ENCODE measurements at places on chromosomes 1 and 21.

- DNase-seq: no peak
Observed at GRCh38 chr1:228241259-228241658, 33.4 kb downstream of the OBSCN start.

DNA sequence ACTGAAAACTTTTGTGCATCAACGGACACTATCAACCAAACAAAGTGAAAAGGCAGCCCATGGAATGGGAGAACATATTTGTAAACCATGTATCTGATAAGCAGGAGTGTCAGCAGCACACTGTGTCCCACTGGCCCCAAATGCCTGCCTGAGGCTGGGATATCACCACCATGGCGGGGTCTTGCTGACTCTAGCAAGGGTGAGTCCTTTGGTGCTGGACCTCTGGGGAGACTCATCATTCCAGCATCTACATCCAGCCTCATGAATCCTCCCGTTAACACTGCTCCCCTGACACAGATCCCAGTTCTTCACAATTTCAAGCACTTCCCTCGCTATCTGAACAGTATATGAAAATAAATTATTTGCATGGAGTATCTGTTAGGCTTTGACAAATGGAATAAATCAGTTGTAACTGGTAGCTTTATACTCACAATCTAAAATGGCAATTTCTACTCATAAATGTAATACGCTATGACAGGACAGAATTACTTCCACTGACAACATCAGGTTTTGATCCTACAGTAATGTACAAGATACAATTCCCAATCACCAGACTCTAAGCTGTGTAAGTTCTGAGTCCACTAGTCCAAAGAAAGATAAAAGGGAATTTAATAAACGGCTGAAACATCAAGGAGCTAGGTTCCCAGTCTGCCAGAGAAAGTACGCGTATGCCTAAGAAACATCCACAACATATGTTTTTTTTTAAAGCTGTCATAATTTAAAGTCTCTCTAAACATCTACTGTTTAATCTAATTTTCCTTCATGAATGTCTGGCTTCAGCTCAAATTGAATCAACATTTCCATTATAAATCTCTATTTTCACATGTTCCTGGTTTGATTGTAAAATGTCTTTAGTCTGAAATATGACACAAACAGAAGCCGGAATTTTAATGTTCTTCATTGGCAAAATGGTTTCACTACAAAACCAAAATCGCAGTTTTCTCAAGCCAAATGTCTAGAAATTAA lies 95.1 kb downstream of the SIPA1L2 start:
- no peak for DNase-seq

DNA sequence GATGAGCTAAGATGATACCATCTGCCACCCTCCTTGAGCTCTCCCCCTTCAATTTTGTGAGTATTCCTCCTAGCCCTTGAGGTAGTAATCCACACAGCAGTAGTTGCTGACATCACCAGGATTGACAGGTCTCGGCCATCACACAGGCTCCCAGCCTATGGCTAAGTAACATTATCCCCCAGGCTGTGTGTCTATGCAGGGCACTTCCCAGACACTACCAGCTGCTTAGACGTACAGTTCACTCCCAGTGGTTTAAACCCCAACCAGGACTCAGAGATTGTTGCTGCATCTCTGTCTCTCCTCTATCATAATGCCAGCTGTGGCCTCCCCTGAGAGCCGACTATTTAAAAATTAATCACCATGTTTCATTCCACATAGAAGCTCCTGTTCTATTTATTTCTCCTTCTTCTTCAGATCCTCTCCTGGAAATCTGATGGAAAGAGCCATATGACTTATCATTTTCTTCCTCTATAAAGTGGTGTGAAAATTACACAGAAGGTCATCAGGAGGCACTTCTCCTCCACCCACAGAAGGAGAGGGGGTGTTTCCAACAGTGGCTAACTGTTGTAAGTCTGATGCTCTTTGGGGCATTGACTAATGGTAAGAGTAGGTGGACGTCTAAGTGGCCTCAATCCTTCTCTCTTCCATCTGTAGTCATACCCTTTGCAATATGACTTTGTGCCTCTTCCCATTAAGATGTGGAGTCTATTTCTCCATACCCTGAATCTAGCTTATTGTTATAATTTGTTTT lies 396.3 kb downstream of the SETD4 start:
- no peak for DNase-seq

- no peak for DNase-seq
Observed at GRCh38 chr1:90719330-90720144, 2.4 kb upstream of the BARHL2 start.

DNA sequence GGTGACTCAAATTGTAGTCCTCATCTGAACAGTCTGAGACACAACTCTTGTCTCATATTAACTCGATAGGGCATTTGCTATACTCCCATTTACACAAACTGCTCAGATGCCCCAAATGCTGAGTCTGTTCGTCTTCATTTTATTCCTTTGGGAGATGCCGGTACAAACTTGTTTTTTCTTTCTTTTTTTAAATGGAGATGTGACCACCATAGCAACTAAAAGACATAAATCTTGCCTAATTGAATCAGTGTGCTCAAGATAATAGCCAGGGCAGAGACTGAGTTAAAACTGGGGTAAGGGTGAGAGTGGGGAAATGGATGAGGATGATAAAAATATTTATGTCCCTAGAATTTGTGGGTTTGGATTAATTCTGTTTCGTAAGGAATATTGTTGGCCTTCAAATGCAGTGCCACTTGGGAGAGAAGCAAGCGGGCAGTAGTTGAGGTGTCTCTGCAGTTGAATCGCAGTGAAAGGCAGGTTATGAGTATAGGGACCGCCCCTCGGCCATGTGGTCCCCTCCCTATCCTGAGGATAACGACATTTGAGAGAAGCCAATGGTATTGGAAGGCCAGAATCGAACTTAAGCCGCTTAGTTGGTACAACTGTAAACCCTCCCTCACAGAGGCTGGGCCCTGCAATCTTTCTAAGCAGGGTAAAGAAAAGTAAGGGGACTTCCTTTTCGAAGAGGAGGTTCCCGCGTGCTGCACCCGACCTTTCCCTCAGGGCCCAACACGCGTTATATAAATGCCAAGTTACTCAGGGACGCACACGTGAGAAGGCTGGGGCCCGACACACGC lies 859 bp upstream of the LRRC8B start:
- peak; percentile 65 for DNase-seq

DNA sequence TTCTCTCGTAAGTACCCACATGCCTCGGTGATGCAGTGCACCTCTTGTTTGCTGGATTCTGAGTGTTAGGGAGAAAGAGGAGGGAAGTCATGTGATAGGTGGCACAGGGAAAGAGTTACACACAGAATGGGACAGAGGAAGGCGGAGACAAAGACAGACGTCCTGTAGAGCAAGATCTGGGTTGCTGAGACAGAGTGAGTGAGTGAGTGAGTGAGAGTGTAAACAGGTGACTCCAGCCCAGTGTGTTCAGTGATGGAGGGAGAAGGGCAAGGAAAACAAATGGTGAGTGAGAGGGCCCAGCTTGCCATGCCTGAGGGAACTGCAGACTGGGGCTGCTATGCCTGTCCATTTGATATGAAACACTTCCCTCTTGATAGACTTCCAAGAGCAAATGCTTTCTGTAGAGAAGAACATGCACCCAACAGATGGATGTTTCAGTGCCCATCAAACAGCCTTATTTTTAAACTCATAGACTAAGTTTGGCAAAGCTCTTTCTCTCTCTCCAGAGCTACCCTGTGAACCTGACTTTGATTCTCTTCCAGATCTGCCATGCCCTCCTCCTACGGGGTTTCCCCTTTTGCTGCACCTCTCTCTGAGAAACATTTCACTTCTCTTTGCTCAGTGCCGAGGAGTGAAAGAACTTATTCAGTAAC lies 209.9 kb upstream of the COA6 start:
- DNase-seq: no peak

GRCh38 chr1:219564109-219564508 lies 48.8 kb downstream of the ZC3H11B start:
- DNase-seq: no peak

DNA sequence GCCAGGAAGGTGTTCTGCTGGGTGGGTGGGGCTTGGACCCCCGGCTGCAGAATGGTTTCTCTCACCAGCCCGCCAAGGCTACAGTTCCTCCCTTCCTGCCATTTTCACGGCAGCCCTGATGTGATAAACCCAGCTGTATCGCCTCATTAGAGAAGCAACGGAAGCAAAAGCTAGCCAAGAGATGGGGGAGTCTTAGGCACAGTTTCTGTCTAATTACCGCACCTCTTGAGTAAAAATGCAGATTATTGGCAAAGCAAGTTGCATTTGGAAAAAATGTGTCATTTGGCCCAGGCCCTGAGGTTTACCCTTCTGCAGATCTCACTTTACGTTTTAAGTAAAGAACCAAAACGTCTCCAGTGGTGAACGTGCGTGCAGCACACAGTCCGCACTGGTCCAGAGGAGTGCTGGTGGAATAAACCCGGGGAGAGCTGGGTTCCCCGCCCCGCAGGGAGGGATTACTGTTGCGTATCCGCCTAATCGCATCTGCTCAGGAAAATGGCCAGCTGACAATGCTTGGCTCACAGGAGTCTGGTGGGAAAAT lies 109.9 kb downstream of the GALNT2 start:
- no peak for DNase-seq

- DNase-seq: no peak
Observed at GRCh38 chr1:33143698-33144097, 38.1 kb downstream of the TRIM62 start.

- DNase-seq: peak; percentile 86
Observed at GRCh38 chr1:64966158-64966971, at the start of gene JAK1. TSS of gene JAK1 (minus strand) at chr1:64966549. CDS start at chr1:64886264, 80,285 bp downstream.

DNA sequence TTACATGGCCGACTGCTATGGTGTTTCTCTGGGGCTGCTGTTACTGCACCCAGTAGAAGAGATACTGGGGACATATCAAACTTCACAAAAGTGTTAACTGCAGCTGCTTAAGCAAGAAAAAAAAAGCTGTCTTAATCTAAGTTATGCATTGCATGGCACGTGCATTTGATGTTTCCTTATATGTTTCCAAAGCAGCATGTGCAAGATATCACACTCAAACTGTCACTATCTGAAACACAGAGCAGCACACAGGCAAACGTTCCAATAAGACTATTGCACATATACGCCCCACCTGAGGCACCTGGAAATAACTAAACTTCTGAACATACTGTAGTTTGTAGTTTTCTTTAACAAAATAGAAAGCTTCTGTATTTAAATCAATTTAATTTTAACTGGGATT lies 671.4 kb upstream of the ADGRL2 start:
- DNase-seq: no peak

DNA sequence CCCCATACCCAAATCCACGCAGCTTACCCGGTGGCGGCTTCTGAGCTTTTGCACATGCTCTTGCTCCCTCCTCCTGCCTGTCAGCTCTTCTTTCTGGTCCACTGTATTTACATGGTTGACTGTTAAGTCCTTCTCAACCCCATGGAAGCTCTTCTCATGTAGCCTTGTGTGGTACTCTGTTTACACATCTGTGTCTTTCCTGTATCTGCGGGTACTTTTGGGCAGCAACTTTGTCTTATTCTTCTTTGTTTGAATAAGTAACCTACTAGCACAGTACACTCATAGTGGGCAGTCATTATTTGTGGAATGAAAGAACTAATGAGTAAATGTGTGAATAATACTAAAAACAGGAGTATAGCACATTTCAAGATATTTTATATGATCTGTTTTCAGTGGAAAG lies 88.5 kb upstream of the GPR88 start:
- DNase-seq: no peak

- no peak for DNase-seq
Observed at GRCh38 chr1:119594376-119594775, 53.7 kb downstream of the ZNF697 start.

DNA sequence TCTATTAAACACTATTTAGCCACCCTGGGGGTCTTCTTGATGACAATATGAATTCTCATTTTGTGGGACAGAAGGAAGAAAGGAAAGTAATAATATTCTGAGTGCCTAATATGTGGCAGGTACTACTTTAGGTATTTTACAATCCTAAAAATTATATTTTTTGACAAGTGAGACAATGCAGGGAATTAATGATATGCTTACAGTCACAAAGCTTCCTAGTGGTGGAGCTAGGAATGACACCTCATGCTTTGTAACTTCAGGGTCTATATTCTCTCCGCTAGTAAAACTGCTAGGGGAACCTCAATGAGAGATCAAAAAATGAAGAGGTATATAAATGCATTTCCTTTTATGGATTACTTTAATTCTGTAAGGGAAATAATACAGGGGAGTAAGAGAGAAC lies 44.3 kb downstream of the TPR start:
- DNase-seq: no peak

DNA sequence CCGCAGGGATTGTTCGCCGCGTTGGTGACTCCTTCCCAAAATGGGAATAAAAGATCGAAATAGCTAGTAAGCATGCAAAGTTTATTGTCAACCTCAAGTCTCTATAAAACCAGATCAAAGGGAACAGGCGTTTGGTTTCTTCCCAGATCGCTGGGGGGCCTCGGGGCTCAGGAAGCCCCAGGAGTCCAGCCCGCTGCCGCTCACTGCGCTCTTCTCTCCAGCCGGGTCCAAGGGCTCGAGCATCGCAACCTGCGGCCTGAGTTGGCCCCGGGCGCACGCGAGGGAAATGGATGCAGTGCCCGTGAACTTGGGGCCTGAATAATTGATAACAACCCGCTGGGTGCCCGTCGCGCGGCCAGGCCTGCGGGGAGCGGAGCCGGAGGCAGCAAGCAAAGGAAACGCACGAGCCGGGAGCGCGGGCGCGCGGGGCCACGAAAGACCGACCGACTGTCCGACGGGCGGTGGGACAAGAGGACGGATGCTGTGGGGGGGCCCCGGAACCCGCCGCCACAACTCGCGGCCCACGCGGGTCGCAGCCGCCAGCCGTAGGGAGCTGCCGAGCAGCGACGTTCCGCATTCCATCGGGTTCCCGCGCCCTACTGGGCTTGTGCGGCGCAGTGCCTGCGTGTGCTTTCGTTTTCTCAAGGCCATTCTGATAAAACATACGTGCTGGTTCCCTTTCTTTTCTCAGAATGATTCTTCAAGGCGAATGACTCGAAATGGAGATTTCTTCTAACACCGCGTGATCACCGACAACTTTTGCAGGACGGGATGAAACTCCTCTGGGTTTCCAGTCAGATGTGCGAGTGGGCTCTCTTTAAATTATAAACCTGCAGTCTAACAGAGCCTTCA lies 14.0 kb upstream of the ALX3 start:
- DNase-seq: no peak

GRCh38 chr1:59132295-59132694 lies 164.6 kb upstream of the FGGY start:
- no peak for DNase-seq
